Activated T-cell treated with anti-CD3 and anti-CD28 coated beads for 4 hours (primary cell): ENCODE measurements at places on chromosomes 5 and 9.

- DNase-seq: peak; percentile 11
These were observed 978 bp upstream of the UBE2B start for GRCh38 chr5:134370311-134370870.

- DNase-seq: no peak
These were observed at the start of gene HSDL2 for GRCh38 chr9:112380102-112380824. TSS of gene HSDL2 (plus strand) at chr9:112380108. CDS start at chr9:112380164, 56 bp downstream.

DNA sequence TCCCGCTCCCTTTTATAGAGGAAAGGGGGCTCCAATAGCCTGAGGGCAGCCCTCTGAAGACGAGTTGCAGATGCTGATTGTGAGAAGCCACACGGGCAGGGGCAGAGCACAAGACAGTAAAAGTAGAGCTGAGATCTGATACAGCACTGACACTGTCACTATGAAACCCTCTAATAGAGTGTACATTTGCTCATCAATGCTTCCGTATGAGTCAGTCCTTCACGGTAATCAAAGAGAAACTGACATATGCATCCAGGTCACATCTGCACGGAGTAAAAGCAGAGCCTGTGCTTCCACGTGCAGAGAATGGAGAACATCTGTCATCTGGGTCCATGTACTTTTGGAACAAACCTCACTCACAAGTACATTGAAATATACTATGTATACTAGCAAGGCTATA lies 60.6 kb upstream of the TMEM215 start:
- DNase-seq: no peak

GRCh38 chr9:37619806-37620205 lies 27.4 kb upstream of the TOMM5 start:
- DNase-seq: no peak

DNA sequence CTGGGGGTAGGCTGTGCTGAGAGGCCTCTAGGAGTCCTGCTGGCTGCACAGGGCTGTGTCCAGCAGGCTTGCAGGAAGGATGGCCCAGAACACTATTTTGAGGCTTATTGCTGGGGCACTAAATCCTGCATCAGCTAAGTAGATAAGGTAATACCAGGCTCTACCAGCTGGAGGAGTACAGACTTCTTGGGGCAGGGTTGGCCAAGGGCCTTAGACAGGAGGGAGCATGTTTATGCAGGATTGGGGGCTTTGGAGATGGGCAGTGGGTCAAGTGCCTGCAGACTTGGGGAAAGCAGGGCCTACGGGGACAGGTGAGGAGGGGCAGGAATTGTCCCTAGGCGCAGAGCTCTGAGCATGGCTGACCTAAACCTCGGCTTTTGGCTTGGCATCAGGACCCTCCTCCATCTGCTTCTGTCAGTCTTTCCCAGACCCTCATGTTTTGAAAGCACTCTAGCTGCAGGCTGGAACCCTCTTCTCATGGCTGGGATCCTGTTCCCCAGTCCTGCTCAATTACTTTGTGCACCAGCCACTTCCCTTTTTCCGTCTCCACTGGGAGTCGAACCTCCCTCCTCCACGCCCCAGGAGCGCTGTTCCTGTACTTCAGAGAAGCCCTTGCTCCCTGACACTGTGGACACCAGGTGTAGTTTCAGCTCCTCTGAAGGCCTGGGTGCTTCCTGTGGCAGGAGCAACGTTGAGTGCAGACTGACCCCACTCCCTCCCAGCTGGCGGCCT lies 61.0 kb upstream of the SPTLC1 start:
- DNase-seq: no peak

DNA sequence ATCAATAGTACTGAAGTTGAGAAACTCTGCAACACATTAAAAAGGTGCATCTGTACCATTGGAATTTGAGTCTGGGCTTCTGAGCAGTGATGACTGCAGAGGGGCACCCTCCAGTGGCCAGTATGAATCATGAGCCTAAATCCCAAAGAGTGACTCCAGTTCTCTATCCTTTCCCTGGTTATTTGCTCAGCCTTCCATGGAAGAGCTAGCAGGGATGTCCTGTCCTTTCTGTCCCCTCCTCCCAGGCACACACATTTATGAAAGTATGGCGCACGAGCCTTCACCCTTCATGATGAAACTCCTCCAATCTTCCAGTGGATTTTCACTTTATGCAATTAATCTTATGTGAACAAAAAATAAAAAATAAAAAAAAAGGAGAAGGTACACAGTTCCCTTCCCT lies 81.0 kb downstream of the ESM1 start:
- DNase-seq: no peak

DNA sequence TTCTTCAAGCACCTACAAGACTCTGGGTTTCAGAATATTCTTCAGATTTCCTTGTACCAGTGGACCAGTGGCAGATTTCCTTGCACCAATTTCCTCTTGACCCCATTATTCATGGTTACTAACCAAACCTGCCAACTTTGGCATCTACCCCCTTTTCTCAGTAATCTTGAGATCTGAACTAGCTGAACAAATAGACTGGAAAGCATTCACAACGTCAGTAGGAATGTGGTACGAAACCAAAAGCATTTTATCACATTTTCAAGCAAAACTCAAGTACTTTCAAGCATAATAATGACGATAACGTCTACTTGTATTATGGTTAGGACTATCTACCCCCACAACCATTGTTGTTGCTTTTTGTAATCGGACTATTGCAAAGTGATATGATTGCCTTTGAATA lies 1217.3 kb downstream of the PTPRD start:
- DNase-seq: no peak

DNA sequence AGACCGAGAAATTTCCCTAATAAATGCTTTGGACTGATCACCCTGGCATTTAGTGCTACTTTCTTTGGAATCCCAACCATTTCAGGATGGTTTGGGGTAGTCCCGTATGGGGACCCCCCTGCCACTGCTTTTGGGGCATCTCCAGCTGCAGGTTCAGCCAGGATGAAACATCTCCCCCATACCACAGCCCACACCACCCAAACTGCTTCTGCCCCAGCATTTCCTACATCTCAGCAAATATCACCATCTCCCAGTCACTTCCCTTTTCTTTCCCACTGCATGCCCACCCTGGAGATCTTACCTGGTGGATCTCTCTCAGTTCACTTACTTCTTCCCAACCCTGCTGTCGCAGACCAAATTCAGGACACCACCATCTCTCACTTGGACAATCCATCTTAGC lies 4.8 kb upstream of the P4HA2 start:
- no peak for DNase-seq
